ENCODE measurements at places on chromosomes 12 and 14.

- peak; percentile 22 for DNase-seq
These were observed 141.0 kb downstream of the SLC16A7 start for GRCh38 chr12:59736786-59737185.

DNA sequence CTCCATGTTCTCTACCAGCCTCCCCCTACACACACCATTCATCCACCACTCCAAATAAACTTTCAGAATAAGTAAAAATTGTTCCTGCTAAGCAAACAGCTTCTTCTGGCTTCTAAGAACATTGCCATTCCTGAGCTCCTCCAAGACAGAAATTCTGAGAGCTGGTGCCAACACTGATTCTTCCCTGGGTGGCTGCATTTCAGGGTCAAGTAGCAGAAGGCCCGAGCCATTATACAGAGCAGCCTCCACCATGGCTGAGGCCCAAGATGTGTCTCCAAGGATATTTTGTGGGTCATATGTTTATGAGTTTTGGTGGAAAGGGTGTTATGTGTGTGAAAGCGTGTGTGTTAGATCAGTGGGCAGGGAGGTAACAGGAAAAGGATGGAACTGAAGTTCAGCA is 3.5 kb upstream of the RND1 start:
- DNase-seq = no peak

GRCh38 chr12:53325511-53326061 is 4.2 kb upstream of the AAAS start:
- DNase-seq = no peak

DNA sequence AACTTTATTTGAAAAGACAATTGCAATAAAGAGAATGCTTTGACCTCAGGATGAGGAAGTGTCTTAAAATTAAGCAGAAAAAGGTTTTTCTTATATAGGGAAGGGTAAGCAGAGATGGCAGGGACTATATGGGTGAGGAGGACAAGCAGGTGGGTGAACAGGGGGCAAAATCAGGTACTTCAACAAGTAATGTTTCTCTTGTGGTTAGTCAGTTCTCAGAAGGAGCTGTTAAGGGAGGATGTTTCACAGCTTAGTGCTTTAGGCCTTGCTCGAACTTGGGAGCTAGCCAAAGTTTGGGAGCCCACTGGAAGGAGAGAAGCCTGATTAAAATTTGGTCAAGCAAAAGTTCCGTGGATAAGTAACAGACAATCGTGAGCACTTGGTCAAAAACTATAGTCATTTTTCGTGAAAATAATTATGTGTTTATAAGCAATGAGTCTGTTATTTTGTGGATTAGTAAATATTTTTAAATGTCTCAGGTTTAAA is 364.2 kb upstream of the TMPO start:
- DNase-seq = no peak

DNA sequence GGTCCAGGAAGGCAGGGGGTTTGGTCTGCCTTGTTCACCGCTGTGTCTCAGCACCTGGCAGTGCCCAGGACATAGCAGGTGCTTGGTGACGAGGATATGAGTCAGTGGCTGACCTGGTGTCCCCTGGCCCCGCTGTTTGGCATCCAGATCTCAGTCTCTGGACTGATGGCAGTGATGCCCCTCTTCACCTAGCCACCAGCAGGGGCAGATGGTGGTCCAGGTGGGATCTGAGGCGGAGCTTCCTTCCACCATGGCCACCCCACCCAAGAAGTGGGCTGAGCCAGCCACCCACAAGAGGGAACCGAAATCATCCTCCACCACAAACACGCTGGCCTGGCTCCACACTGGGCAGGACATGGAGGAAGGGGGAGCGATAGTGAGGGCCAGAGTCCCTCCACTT is 16.1 kb upstream of the SH2B3 start:
- no peak for DNase-seq

- no peak for DNase-seq
These were observed 47.9 kb upstream of the NTF3 start for GRCh38 chr12:5384015-5384414.

- DNase-seq = no peak
These were observed 21.1 kb downstream of the TTC9 start for GRCh38 chr14:70662816-70663215.

DNA sequence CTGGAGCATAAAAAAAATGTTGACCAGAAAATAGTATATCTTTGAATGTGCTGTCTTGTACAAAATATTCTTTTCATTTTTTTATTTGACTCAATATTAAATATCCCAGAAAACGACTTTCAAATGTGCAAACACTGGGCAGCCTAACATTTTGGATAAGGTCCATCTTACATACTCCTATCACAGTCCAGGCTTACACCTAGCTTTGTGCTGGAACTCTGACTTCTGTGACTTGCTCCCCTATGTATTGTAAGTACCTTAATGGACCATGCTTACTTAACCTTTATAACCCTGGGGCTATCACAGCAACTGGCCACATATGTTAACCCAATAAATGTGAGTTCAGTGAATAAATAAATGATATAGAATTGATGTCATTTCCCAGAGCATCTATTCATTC is 7.6 kb upstream of the EIF2S3B start:
- no peak for DNase-seq

DNA sequence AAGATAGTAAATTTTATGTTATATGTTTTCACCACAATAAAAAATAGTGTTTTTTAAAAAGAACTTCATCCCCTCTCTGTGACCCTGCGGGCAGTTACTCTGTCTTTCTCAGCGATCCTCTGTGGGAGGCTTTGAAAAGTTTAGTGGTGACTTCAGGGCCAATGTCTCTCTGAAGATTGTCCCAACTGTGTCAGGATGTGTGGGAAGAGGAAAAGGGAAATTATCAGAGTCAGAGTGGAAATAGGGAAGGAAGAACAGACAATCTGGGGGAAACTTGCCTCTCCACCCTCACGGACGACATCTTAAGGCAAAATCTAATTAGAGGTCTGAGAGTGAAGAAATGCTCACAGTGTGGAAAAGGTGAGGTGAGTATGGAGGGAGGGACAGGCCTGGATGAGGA is 3.5 kb upstream of the OR10P1 start:
- DNase-seq = no peak

- no peak for DNase-seq
These were observed 23.8 kb downstream of the OAS2 start for GRCh38 chr12:113002155-113002554.

DNA sequence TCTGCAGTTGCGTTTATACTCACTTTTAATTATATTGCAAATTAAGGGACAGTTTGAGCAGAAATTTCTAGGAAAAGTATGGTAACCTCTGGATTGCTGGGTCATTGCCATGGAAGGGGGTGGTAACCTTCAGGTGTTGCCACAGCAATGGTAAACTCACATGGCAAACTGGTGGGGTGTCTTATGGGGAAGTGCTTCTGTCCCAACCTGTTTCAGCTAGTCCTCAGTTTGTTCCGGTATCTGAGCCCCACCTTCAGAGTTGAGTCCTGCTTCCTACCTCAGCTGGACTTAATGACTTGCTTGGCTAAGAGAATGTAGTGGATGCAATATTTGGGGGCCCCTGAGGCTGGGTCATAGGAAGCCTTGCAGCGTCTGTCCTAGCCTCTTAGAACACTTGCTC is 7.3 kb upstream of the CLMN start:
- no peak for DNase-seq

DNA sequence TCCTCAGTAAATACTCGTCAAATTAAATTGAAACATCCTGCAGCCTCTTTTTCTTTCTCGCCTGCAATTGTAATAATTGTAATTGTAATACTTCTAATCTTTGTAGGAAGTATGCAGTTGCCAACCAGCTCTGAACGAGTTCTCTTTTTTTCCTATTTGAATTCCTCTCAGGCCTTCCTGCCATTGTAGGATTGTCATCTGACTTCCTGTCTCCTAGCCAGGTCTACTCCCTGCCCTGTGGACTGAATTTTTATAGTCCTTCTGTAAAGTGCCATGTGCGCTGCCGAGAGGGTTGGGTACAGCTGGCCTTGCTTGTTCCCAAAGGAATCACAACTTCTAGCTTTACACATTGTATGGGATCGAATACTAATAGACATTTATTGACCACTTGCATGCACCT is 183.3 kb downstream of the SSPN start:
- DNase-seq = no peak

DNA sequence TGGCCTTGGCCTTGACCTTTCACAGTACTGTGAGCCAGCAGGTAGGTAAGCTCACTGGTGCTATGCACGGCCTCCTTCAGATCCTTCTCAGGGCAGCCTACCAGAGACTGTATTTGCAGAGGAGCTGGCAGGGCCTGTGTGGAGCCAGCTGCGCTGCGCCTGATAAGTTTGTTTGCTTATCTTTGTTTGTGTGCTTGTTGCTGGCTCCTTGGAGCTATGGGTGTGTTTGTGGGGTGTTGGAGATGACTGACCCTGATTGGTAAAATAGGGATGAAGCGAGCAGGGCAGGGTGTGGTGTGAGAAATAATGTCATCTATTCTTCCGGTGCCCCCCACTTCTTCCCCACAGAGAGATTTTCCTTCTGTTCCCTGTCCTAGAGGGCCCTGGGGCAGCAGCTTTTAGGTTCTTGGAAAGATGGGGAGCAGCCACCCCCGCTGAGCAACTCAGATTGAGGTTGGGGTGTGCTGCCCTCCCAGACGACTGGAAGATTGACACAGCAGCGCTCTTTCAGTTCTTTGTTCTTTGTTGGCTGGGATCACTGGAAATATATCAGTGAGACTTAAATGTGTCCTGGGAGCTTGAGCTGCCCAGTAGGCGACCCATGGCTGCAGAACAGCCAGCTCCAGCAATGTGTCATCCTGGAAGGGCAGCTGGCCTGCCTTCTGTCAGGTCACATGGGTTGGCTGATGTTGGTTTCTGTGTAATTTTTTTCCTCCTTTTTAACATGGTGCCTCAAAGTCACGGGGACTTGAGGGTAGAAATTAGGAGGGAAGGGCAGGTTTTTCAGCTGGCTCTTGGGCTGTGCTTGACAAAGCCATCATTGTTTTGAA is 19.6 kb downstream of the MLXIP start:
- no peak for DNase-seq

DNA sequence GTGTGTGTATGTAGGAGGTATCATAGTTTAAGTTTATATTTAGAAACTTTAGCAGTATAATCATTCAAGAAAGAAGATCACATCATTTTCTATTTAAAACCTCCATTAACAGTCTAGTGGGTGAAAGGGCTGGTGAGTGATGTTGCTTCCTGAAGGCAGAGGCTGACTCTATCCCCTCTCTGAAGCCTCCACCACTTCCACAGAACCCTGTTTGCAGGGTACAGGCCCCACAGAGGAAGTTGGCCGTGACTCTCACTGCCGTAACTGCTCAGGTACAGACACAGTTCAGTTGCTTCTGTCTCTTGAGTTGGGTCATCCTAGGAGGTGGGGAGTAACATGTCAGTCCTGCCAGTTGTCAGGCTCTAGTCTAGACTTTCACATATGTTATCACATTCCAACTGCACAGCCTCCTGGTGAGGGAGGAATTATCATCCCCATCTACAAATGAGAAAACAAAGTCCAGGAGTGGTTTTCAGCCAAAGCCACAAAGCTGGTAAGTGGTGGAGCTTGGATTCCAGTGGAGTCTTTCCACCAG is 31.5 kb downstream of the CFL2 start:
- no peak for DNase-seq

DNA sequence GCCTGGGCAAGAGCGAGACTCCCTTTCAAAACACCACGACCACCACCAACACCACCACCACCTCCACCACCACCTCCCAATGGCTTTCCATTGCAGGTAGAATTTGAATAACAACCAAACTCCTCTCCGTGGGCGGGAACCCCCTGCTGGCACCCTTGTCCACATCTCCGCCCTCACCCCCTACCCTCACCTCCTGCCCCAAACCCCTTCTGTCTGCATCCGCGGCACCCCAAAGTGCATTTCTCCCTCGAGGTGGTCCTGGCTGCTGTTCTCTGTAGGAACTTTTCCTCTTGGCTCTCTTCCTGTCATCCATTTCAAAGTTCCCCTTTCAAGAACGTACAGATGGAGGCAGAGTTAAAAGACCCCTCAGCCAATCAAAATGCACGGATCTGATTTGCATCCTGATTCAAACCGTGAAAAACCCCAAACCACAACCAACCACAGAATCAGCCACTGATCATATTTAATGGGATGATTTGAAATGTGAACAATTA is 3.8 kb downstream of the SDSL start:
- peak; percentile 35 for DNase-seq

GRCh38 chr12:95634622-95635621 is 83.6 kb upstream of the USP44 start:
- no peak for DNase-seq

- no peak for DNase-seq
These were observed 17.8 kb upstream of the PAPOLA start for GRCh38 chr14:96484399-96484798.

- DNase-seq = no peak
These were observed 41.1 kb downstream of the RPS29 start for GRCh38 chr14:49545071-49545470.

- no peak for DNase-seq
These were observed 34.8 kb downstream of the PLXNC1 start for GRCh38 chr12:94182986-94183707.

GRCh38 chr14:94770251-94770749 is 387 bp upstream of the GSC start:
- no peak for DNase-seq

DNA sequence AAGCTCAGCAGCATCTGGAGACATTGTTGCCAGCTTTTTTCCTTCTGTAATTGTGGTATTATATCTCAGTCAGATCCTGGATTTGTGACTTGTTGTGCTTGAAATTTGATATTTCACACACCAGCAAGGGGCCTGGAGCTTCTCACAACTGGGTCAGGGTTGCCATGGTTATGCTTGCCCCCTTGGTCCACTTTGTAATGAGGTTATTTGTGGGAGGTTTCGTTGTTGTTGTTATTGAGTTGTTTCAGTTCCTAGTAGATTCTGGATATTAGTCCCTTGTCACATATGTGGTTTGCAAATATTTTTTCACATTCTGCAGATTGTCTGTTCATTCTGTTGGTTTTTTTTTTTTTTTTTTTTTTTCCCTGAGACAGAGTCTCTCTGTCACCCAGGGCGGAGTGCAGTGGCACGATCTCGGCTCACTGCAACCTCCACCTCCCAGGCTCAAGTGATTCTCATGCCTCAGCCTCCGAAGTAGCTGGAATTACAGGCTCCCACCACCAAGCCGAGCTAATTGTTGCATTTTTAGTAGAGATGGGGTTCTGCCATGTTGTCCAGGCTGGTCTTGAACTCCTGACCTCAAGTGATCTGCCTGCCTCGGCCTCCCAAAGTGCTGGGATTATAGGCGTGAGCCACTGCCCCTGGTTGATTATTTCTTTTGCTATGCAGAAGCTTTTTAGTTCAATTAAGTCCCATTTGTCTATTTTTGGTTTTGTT is 80.6 kb upstream of the ETV6 start:
- no peak for DNase-seq

GRCh38 chr12:69903548-69903947 is 78.5 kb downstream of the MYRFL start:
- DNase-seq = no peak

Measured in SK-N-MC (cell line).